GM19239 (cell line): ENCODE measurements at places on chromosomes 2 and 18.

- DNase-seq, result no peak
Observed at GRCh38 chr18:24502667-24503523, 42.5 kb downstream of the HRH4 start.

GRCh38 chr2:241898463-241899270 lies 29.1 kb downstream of the RTP5 start:
- DNase-seq, result no peak

GRCh38 chr2:20401489-20401835 lies 45.4 kb upstream of the RHOB start:
- DNase-seq, result no peak

- peak; percentile 23 for DNase-seq
Observed at GRCh38 chr2:151976945-151977353, 121.9 kb downstream of the CACNB4 start.

GRCh38 chr2:3414133-3414860 lies 34.8 kb downstream of the TRAPPC12 start:
- no peak for DNase-seq

GRCh38 chr2:73891276-73891901 lies 1.4 kb upstream of the ACTG2 start:
- DNase-seq, result no peak

- no peak for DNase-seq
Observed at GRCh38 chr18:7207366-7207915, 23.4 kb upstream of the LRRC30 start.

DNA sequence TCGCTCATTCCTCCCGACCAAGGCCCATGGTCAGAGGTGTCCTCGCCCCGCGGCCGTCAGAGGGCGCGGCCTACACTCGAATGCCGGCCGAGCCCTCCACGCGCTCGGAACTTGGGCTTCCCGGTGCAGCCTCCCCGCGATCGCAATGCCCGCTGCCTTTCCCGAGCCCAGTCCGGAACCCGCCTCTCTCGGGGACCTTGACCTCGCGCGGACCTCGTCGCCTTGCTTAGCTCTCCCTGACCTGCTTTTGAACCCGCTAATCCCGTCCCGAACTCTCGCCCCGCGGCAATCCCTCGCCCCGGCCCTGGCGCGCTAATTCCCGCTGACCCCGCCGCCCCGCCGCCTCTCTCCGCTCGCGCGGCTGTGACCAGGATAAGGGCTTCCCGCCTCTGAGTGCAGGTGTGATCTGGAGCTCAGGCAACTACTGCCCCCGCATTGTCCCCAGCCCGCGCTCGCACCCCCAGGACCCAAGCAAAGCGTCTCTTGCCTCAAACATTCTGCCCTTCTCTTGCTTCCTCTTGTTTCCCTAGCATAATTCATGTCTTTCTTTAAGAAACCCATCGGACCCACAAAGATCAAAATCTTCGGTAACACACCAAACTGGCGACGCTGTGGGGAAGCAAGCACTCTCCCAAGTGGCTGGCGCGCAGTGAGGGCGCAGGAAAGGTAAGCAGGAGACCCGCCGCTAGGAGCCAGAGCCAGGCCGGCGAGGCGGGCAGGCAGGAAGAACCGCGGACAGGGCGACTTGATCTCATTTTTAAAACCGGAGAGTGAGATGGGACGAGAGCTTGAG lies 46.6 kb upstream of the ATP6V1B1 start:
- no peak for DNase-seq
